ENCODE measurements at places on chromosomes 2 and 18.

- DNase-seq = no peak
Observed at GRCh38 chr2:226999661-227000060, 163.8 kb downstream of the RHBDD1 start.

- DNase-seq = no peak
Observed at GRCh38 chr18:67864677-67865340, 348.3 kb upstream of the DSEL start.

DNA sequence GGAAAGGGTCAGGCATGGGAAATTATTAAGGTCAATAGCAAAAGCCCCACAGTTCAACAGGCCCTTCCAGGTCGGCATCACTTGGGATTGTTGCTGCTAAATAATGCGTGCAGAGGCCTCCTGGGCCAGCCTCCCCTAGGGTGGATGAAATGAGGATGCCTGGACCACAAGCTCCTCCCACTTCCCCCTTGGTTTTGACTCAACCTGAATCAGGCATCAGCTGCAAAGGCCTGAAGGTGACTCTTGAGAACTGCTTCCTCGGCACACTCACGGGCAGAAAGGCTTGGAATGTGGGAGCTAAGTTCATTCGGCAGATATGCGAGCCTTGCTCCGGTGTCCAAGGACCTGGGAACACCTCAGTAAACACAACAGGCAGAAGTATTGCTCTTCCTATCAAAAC is 69.3 kb downstream of the MBP start:
- no peak for DNase-seq

GRCh38 chr18:2442006-2442405 is 129.3 kb downstream of the METTL4 start:
- DNase-seq = no peak

- no peak for DNase-seq
Observed at GRCh38 chr2:65549631-65550030, 117.2 kb upstream of the SPRED2 start.

GRCh38 chr18:58180172-58180571 is 136.1 kb downstream of the NEDD4L start:
- no peak for DNase-seq

- no peak for DNase-seq
Observed at GRCh38 chr2:117693154-117693553, 121.3 kb upstream of the DDX18 start.

DNA sequence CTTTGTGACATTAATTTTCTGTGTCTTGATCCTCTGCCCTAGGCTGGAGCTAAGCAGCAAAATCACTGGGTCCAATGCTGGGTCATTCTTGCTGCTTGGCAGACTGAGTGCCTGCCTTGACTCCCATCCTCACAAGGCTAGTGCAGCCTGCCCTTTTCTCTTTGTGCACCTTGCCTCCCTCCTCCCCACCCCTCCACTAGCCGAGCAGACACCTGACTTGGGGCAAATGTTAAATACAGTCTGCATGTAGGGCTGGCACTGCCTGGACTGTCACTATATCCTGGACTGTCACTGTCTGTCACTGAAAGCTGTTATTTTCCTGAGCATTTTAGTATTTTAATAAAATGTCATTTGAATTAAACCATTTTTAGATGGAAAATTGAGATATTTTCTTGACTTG is 33.4 kb downstream of the MAPRE2 start:
- no peak for DNase-seq

- DNase-seq = no peak
Observed at GRCh38 chr2:133346654-133347053, 221.6 kb downstream of the NCKAP5 start.

GRCh38 chr2:145617906-145618305 is 1098.0 kb upstream of the ZEB2 start:
- DNase-seq = no peak

GRCh38 chr2:180952082-180952481 is 28.3 kb upstream of the UBE2E3 start:
- DNase-seq = no peak

- DNase-seq = no peak
Observed at GRCh38 chr2:32865399-32866068, 81.2 kb upstream of the LTBP1 start.

DNA sequence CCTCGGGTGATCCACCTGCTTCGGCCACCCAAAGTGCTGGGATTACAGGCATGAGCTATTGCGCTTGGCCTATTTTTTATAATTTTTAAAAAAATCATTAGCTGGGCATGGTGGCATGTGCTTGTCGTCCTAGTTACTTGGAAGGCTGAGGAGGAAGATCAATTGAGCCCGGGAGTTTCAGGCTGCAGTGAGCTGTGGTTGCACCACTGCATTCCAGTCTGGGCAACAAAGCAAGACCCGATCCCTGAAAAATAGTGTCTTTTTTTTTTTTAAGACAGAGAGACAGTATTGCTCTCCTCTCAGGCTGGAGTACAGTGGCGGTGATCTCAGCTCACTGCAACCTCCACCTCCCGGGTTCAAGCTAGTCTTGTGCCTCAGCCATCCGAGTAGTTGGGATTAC is 4.8 kb downstream of the SSB start:
- DNase-seq = no peak

- DNase-seq = no peak
Observed at GRCh38 chr2:60095903-60096302, 457.6 kb downstream of the BCL11A start.

GRCh38 chr2:100062336-100062735 is 80.1 kb downstream of the AFF3 start:
- DNase-seq = no peak

DNA sequence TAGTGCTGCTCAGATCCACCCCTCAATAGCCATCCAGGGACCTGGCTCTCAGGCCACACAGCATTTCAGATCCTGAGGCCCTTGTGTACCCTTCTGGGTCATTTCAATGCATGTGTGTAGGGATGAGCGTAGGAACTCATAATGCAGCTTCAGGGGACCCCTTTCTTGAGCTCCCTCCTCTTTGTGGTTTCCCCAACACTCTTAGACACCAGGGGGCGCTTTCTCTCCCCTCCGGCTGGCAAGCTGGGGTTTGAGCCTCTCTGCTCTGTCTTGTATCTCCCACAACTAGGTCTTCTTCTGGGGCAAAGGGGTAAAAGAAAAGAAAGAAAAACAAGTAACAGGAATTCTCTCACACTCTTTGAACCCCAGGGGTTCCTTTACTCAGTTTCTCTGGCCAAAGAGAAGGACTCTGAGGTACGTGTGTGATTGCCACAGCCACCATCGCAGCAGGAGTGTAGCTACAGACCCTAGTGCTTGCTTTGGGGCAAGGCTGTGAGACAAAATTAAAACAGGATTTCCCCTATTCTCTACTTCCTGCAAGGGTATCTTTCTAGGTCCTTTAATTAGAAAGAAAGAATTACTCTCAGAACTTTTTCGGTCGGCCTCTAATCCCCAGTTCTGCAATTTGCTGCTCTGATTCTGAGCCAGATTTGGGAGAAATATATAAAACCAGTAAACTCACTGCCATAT is 38.0 kb downstream of the CABYR start:
- no peak for DNase-seq

GRCh38 chr2:151498178-151498577 is 88.5 kb downstream of the RIF1 start:
- no peak for DNase-seq

GRCh38 chr2:192827735-192828134 is 633.0 kb upstream of the TMEFF2 start:
- DNase-seq = no peak

- no peak for DNase-seq
Observed at GRCh38 chr2:41725901-41726300, 321.9 kb upstream of the PKDCC start.

- DNase-seq = no peak
Observed at GRCh38 chr18:14999085-14999975, 251.4 kb downstream of the ANKRD30B start.

GRCh38 chr2:73983322-73984202 is 1.1 kb upstream of the TET3 start:
- no peak for DNase-seq

DNA sequence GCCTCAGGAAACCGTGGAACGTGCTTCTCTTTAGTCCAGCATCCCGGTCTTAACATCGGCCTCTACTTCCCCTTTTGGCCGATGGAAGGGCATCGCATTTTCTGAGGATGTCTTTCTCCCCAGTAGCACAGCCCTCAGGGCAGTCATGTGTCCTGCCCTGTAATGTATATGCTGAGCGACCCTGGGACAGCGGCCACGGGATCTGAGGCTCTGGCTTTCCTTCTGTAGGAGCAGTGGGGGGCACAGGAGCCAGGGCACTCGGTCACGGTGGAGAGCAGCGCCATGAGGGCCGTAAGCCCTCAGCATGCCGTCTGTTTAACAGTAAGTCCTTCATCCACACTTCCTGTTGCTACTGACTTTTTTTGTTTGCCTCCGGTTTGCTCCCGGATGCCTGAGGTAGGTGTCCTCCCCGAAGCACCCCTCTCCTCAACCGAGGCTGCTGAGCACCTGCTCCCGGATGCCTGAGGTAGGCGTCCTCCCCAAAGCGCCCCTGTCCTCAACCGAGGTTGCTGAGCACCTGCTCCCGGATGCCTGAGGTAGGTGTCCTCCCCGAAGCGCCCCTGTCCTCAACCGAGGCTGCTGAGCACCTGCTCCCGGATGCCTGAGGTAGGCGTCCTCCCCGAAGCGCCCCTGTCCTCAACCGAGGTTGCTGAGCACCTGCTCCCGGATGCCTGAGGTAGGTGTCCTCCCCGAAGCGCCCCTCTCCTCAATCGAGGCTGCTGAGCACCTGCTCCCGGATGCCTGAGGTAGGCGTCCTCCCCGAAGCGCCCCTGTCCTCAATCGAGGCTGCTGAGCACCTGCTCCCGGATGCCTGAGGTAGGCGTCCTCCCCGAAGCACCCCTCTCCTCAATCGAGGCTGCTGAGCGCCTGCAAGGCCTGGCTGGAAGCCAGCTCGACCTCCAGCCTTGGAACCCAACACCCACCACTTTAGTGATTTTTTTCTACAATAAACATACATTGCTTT is 169.3 kb downstream of the HDAC4 start:
- no peak for DNase-seq

DNA sequence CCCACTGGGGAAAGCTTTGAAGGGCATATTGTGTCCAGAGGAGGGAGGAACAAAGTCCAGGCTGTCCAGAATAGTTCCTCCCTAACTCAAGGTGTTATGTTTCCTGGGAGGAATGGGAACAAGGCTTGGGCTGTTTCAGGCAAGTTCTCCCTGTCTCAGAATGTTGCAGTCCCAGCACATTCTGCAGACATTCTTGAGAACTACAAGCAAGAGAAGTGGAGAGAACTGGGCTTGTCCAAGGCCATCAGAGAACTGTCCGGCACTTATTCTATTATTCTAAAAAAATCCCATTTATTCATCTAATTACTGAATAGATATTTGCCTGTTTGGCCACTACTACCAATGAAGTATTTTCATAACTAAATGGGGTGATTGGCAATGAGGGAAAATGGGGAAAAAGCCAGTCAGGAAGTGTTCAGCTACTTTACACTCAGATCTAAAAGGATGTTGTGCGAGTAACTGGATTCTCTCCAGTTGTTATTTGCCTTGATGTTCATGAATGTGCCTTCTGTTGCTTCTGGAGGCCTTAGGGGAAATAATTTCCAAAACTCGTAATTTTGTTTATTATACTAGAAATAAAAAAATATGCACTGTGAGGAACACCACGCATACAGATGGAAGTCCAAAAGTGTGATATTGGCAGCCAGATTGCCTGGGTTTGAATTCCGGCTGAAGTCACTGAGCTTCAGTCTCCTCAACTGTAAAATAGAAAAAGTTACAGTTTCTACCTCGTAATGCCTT is 300.1 kb upstream of the RND3 start:
- no peak for DNase-seq

GRCh38 chr2:95329891-95330793 is 33.0 kb downstream of the KCNIP3 start:
- no peak for DNase-seq

DNA sequence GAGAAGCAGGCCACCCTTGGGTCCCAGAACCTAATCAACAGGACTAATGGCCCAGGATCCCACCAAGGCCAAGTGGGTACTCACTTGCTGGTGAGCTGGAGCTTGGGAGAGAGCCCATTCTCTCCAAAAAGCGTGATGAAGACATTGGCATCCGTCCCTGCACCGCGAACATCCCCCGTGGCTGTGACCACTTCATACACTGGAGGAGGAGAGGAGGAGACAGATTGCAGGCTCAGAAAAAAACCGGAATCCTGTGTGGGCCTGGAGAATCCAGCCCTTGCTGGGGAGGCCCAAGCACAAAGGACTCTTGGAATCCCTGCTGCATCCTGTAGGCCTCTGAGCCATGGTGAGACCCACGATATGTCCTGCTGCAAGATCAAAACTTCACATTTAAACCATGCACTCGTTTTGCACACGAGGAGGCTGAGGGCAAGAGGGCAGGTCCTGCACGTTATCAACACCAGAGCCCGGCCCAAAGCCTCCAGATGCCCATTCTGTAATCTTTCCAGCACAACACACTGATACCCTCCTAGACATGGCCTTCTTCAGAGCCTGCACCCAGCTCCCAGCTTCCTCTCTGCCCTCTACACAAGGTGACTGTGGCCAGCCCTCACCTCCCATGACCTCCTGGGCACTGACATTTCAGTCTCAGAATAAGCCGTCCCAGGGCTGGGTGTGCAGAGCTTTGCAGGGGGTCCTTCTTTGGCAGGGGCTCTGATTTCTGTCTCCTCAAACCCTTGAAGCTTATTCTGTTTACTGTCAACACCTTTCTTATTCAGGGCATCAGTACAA is 7.8 kb downstream of the LOXHD1 start:
- no peak for DNase-seq

DNA sequence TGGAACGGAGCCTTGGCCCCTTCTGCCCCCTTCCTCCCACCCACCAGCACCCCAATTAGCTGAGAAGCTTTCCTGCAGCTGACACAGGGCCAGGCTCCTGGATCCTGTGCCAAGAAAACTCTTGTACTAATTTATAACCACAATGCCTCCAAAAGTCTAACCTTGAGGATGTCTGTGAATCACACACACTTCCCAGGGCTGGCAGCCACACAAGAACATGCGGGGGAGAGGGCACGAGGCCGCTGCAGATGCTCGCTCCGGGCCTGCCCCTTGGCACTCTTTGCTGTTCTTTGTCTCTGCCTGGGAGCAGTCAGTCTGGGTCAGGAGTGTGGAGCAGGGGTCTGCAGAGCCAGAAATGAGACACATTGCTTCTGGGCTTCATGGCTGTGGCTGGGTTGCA is 62.7 kb upstream of the KIF5C start:
- DNase-seq = no peak

GRCh38 chr18:48534364-48534763 is 4.5 kb upstream of the CTIF start:
- DNase-seq = no peak

DNA sequence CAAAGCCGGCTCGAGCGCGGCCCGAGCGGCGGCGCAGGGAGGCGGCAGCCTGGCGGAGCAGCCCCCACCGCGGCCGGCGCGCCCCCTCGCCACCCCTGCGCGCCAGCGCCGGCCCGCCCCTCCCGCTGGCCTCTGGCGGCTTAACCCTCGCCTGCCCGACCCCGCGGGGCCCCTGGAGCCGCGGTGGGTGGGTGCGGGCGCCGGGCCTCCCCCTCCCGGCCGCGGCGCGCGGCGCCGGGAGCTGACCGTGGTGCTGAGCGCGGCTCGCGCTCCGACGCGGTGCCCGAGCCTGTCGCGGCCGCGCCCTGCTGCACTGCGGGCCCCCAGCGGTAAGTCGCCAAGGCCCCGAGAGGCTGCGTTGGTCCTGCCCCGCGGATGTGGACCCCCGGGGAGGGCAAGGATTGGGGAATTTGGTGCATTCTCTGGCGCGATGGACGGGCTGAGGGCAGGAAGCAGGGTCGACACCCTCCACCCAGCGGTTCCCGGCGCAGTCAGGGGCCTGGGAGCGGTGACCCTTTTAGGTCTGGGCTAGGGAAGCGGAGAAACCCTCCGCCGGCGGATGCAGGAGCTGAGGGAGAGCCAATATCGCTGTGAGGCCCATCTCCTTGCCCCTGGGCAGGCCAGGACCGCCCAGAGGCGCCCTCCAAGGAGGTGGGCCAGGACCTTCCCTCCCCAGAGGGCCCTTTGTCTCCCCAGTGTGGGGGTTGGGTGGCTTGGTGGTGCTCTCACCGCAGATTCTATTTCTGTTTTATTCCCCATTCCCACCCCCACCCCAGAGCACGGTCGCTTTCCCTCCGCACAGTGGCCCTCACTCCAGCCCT is 923 bp downstream of the AMER3 start:
- DNase-seq = peak; percentile 4

All from KG1 (cell line).